Stimulated activated CD8-positive, alpha-beta memory T cell treated with anti-CD3 and anti-CD28 coated beads, Interleukin-2, amount 100 ng/mL, for 1 hour (primary cell): ENCODE measurements at places on chromosomes 2 and 18.

- DNase-seq = no peak
These were observed 106.5 kb upstream of the CHRNA1 start for GRCh38 chr2:174870787-174871186.

DNA sequence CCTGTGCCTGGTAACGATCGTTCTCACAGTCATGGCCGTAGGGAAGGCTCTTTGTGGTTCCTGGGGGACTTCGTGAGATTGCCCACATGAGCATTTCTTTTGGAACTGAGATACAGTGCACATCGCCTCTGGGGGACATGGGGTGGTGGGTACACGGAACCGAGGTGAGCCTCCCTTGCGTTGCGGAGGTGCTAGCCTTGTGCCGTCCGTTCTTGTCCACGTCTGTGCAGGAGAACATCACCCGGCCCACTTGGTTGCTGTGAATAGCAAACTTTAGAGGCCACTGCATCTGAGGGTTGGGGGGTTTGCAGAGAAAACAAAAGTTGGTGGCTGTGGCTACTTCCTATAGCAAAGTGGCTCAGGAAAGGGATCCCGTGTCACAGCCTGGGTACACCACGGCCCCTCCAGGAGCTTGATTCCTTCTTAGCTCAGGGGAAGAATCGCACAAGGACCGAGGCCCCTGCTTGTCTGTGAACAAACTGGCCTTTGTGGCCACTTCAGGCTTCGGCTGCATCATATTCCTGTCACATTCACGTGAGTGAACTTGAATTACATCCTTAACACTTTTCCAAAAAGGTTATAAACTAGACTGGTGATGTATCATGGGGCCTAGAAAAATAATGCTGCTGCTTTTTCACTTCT lies 72.6 kb downstream of the LRRFIP1 start:
- no peak for DNase-seq

DNA sequence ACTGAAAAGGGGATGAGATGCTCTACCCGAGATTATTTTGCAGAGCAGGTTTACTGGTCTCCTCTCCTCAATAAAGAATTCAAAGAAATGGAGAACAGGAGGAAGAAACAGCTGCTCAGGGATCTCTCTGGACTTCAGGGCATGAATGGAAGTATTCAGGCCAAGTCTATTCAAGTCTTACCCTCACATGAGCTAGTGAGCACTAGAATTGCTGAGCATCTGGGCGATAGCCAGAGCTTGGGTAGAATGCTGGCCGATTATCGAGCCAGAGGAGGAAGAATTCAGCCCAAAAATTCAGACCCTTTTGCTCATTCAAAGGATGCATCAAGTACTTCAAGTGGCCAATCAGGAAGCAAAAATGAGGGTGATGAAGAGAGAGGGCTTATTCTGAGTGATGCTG lies 60.0 kb downstream of the PIKFYVE start:
- DNase-seq = no peak

- DNase-seq = no peak
These were observed 11.2 kb upstream of the DAW1 start for GRCh38 chr2:227860221-227860641.

GRCh38 chr18:38619129-38619528 lies 1053.5 kb upstream of the CELF4 start:
- no peak for DNase-seq
